ENCODE measurements at places on chromosomes 2 and 18. TPM values are rescaled to one million over a fixed set of nuclear protein-coding genes. Genes with fewer than 3 reads are reported as not detected.

Gene RNU2-63P
- total RNA-seq: not detected

Gene NCKAP5
- total RNA-seq: 0.83 TPM

Gene TAF4B
- 4.4 TPM for total RNA-seq

Gene CNGA3
- not detected for total RNA-seq

Gene IMPACT
- total RNA-seq: 15.4 TPM
